Effector CD4-positive, alpha-beta T cell (primary cell): ENCODE measurements at places on chromosomes 5 and 9.

DNA sequence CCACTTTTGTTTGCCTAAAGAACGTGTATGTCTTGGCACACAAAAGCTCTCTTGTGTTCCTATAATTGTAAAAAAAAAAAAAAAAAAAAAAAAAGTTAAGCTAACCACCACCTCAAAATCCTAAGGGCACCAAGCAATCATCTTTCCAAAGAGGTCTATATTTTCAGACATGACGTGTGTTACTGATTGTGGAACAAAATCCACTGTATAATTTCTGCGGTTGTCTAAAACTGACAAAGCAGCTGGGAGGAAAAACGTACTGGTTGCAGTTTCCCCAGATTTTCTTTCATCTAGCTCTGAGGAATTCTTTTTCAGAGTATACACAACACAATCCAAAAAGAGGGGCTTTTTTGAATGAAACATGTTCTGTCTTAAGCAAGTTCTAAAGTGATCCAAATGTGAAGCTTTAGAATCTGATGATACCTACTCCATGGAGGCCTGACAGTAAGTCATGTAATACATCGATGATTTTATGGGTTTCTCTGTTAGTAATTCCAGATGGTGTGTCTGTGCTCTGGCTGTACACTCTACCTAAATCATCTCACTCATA is 375.6 kb upstream of the NUDT12 start:
- DNase-seq = no peak

- no peak for DNase-seq
Measured at GRCh38 chr9:113350937-113351336, 1.6 kb downstream of the BSPRY start.

DNA sequence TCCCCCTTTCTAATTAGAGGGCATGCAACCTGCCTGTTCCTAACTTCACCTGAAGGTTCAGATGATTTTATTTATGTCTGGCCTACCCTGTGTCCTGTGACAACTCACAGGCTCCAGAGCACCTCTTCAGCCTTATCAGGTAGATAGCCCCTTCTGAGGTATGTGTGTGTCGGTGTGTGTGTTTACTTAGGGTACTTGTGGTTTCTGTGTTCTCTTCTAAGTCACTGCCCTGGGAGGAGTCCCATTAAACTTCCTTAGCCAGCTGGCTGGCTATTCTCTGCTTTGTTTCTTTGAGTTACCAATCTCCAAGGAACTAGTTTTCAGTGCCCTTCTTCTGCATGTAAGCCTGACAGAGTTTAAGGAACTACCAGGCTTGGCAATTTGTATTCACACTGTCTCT is 74.9 kb downstream of the UNC13B start:
- no peak for DNase-seq

DNA sequence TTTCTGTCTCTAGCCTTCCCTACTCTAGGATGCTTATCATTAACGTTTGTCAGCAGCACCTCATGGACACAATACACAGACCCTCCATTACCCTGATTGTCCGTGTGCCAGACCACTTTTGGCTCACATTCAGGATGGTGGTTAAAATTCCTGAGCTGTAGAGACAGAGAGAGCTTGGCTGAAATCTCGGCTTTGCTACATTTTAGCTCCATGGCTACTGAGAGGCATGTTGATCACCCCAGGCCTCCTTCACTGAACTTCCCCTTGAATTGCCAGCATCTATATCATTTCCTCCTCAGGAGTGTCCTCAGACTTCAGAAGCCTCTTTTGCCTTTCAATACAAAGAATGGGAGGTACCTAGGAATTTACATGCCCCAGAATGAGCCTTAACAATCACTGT is 104.7 kb upstream of the ISL1 start:
- no peak for DNase-seq

DNA sequence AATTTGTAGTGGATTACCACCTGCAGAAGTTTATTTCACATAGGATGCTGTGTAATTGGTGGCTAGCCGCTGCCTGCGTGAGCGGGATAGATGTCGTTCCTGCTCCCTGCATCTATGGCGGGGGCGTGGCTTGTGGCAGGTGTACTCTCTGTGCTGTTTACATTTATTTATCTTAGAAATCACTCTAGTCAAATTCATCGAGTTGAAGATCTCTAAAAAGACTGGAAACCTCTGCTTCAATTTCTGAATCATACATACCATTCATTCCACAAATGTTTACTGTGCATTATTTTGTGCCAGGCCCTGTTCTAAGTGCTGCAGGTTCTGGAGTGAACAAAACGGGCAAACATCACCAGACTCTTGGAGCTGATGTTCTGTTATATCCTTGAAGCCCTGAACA is 11.9 kb downstream of the ROPN1L start:
- no peak for DNase-seq

- DNase-seq = no peak
Measured at GRCh38 chr5:27377626-27378025, 339.2 kb upstream of the CDH9 start.

DNA sequence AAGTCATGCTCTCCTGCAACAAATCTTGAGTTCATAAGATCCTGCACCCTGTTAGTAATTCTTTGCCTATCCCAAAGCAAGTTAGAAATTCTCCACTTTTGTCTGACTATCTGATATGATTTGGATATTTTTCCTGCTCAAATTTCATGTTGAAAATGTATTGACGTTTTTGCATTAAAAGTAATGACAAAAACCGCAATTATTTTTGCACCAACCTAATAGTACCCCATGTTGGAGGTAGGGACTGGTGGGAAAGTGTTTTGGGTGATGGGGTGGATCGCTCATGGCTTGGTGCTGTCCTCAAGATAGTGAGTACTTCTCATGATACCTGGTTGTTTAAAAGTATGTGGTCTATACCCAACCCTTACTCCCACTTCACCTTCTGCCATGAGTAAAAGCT is 713.4 kb downstream of the CDH18 start:
- DNase-seq = no peak

DNA sequence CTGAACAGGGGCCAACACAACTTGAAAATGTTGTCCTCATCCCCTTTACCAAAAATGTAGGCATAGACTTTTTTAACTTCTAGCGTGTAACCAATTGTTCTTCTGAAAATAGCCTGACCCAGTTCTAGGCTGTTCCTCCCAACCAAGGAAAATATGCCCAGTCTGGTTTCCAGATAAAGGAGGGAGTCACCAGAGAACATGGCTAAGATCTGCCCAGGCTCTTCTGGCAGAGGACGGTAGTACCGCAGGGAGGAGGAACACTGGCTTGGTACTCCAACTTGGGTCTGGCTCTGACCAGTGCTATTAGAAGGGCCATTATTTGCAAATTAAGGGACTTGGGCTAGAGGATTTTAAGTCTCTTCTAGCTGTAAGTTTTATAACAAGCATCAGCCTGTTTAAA is 63.1 kb downstream of the GRAMD2B start:
- DNase-seq = no peak

DNA sequence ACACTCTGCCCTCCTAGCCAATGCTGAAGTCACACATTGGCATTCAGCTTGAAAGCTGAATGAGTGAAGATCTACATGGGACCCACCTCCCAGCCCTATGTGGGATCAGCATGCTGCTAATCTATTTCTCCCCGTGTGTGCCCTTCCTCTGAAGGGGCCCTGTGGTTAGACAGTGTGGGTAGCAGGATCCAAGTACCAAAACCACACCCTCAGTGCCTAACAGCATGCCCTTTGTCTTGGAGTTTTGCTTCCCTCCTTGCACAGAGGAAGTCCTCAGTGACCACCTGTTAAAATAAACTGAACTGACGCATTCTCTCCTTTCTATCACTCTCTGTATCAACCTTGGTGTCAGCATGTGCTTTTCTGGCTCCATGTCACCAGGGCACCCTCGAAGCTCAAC is 25.0 kb downstream of the SH3TC2 start:
- no peak for DNase-seq

GRCh38 chr5:71533142-71533541 is 54.0 kb upstream of the MCCC2 start:
- DNase-seq = no peak

DNA sequence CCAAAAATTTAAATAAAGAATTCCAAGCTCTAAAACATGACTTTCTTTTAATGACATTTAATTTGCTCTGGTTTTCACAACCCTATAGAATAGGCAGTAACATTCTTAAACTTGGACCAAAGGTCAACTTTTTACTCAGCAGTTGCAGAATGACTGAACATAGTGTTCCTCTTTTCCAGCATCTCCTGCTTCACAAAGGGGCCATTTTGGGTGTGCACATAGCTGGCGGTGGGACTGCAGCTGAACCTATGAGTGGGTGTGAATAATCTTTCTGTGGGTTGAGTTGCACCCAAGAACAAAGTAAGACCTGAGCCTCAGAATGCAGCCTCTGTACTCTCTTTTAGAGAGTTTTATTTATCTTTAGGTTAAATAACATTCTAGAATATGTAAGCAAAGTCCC is 96.9 kb upstream of the HAPLN1 start:
- DNase-seq = no peak

- no peak for DNase-seq
Measured at GRCh38 chr9:87886933-87887505, 4.3 kb downstream of the SPATA31E1 start.

- no peak for DNase-seq
Measured at GRCh38 chr9:121214005-121214404, 12.3 kb upstream of the RAB14 start.

- no peak for DNase-seq
Measured at GRCh38 chr9:36843964-36844363, 190.1 kb downstream of the PAX5 start.

DNA sequence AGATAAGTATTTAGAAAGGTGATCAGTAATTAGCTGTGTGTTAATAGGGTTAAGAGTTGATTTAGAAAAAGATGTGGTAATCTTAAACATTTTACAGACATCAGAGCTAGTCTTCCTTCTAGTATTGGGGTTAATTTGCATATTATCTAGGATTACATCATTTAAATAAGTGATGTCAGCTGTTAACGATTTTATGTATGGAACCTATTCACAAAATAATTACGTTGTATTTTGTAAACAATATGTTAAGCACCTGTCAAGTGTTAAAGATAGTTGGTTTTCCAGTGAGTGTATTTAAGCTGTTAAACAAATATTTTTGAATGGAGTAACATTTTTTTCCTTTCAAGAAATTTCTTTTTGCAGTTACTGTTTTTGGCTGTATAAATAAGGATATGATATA is 2.2 kb downstream of the DCP2 start:
- no peak for DNase-seq

DNA sequence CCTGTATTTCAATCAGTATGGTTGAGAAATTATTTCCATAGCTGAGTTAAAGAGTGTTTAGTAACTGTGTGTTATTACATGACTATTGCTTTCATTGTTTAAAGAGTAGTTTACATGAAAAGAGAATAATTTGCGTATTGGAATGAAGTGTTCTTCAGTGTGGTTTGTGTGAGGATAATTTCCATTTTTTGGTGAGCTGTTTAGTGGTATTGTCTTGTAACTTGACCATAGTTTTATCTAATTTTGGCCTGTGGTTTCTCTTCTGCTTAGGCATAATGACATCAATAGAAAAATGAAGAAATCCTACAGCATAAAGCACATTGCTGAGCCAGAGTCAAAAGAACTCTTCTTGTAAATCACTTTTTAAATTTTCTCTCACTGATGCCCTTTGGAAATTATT is 151.2 kb downstream of the SNCAIP start:
- no peak for DNase-seq

GRCh38 chr5:44881266-44881665 is 72.5 kb downstream of the MRPS30 start:
- no peak for DNase-seq

DNA sequence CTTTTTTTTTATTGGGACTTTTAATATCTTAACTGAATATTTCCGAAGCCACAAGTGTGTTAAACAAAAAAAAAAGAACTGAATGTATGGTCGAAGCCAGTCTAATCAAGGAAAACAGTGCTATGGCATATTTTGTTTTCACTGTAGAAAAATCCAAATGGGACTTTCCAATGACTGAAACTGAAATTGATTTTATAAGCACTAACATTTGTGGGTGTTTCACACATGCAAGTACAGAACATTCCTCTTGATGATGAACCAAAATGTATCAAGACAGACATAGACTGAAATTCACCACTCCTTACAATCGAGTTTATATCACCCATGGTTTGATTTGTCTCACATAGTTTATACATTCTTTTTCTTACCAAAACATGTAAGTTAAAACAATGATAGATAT is 1026.8 kb downstream of the CDH18 start:
- DNase-seq = no peak

DNA sequence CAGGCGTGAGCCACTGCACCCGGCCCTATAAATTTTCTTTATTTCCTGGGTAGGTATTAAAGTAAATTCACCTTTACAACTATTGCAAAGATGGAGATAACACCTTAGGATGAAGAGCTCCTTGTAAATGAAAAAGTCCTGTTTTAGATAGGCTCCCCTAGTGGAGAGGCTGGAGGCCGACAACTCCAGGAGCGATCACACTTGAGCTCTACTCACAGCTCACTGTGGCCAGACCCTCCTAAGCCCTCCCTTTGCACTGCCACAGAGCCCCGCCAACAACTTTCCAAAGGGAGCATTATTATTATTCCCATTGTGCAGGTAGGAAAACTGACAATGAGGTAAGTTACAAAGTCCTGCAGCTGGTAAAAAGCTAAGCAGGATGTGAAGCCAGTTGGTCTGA is 139.1 kb upstream of the ERCC6L2 start:
- no peak for DNase-seq

DNA sequence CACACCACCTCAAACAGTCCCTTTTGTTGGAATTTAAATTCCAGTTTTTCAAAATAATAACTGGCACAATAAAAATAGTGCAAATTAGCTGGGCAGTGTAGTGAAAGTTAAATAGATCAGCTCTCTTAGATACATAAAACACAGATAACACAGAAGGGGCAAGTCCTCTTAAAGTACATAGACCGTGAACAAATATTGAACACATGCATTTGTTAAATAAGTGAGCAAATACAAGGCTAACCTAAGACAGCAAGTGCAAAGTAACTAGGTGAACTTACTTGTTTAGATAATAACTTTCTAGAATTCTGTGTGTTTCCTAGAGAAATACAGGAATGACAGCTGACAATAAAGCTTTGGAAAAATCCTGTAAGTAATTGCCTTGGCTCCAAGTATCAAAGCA is 280.1 kb downstream of the DOCK8 start:
- no peak for DNase-seq

DNA sequence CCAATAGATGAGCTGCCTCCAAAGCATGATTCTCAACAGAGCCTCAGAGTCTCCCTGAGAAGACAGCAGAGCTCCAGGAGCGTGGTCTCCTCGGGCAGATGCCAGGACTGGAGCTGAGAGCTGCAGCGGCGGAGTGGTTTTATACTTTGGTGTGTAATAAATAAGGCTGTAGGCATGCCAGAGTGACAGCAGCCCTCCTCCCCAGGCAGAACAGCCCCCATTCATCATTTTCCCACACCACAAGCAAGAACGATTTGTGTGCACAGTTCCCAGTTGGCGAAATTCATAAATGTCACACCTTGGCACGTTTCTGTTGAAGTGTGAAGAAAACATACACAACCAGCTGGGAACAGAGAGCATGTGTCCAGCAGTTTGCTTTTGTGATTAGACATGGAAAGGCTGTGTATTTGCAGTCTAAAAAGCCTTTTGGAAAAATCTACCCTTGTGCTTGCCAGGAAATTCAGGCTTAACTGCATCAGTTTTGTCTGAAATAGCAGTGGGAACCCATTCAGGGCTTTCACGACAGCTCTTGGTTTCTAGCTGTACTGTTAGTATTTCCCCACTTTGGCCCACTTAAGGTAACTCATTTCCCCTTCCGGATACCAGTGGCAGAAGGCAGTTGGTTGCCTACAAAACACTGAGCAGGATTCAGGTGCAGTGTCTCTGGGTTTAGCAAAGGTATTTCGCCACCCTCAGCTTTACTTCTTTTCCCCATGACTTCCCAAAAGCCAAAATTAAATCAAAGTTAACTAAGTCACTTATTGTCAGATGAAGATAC is at the start of gene C1QTNF3:
C1QTNF3 (minus strand) TSS at position 115 of the 778 bp plus-strand sequence; CDS start at position 27, 88 bp downstream.
- DNase-seq = no peak
